ENCODE measurements at places on chromosomes 2 and 18. TPM values are rescaled to one million over a fixed set of nuclear protein-coding genes. Genes with fewer than 3 reads are reported as not detected.

Gene PTPN4
- total RNA-seq: 32.9 TPM

Gene METTL8
- 11.0 TPM for total RNA-seq

Gene BMP10
- total RNA-seq: not detected

- no peak for DNase-seq
Measured at GRCh38 chr2:42933824-42934254, 141.5 kb upstream of the HAAO start.

DNA sequence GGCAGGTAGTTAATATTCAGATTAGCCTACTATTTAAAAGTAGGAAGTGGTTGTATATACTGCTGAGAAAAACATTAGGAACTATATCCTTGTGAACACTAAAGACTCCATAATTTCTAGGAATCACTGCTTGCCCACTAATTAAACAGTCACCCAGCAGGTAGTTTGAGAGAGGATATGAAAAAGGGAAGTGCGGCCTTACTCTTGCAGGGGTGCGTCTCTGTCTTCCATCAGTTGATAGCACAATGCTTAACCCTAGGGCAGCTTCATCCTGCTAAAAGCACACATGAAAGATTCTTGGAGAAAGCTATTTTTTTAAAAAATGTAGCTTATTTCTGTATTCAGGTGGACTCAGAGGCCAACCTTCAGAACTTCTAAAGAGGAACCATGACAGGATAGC is 53.1 kb upstream of the ATP5MC3 start:
- DNase-seq: no peak

GRCh38 chr2:171134624-171135230 is 26.0 kb downstream of the TLK1 start:
- no peak for DNase-seq

DNA sequence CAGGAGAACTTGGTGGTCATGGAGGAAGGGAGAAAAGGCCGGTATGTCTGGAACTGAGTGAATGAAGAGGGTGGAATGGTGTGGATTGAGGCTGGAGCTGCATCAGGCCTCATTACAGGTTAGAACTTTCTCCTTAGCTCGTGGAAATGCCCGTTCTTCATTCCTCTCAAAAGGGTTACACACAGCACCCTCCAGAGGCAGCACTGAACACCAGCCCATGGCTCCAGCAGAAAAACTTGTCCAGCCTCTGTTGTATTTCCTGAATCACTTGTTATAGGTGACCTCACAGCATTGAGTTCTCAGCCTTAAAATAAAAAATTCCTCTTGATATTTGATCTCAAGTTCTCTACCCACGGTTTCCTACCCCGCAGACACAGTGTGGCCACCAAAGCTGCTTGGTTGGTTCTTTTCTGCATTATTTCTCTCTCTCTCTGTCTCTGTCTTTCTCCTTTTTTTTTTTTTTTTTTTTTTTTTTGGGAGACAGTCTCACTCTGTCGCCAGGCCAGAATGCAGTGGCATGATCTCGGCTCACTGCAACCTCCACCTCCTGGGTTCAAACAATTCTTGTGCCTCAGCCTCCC is 89.6 kb downstream of the ITGB1BP1 start:
- peak; percentile 71 for DNase-seq

DNA sequence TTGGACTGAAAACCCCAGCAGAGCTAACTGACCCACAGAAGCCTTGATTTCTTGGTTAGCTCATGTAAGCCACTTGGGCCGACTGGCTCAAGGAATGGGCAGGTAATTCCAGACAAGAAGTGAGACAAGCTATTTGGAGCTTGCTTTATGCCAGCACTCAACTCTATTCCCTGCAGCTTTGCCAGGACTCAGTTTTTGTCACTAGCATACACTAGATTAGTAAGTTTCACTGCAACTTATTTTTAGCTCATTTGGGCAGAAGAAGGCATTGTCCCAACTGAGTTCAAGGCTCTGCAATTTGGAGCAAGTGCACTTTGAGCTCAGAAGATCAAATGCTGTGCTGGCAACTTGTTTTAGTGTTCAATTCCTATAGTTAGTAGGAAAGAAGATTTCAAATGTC is 116.1 kb downstream of the SLC4A3 start:
- DNase-seq: no peak

DNA sequence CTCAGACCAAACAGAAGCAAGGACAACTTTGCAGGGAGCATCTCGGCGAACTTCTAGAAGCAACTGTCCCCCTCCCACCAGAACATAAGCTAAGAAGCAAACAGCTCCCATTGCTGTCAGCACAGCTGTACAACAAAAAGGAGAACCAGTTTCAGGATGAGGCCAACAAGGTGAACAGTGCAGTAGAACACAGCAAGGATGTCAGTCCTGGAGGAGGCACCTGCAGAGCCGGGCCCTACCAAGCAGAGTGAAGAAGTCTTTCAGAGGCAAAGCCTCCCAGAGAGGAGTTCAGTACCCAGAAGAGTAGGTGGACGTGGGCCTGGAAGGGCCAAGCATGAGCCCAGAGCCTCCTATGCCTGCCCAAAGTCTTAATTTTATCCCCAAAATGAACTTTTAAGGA is 1.0 kb downstream of the PASK start:
- no peak for DNase-seq

- DNase-seq: no peak
Measured at GRCh38 chr2:120406566-120406965, 60.6 kb downstream of the INHBB start.

DNA sequence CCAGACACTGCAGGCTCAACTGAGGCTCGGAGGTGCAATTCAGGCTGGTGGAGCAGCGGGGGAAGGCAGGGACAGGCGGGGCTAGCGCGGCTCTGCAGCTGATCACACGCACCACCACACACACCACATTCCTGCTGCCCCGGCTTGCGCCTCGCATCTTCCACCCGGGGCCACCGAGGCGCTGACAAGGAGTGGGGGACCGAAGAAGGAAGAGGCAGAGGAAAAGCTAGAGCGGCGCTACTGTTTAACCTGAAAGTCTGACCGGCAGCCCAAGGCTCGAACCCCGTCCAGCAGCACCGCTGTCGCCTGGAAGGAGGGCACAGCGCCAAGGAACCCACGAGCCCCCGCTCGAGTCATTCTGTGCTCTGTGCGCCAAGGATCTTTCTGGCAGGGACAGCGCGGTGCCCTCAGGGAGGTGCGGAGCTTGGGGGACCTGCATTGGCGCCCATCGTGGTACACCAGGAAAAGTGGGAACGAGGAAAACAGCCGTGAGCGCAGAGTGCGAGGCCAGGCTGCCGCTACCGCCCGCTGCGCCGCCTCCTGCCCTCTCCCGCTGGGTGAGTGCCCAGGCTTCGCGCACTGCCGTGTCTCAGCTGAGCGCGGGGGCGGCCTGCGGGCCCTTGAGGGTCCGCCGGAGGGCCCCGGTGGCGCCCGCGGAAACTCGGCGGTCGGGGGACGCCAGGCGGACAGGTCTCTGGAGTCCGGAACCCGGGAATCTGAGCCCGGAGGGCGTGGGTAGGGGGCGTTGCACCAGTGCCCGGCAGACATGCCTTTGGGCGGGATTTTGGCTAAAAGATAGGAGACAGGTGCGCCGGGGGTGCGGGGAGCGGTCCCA is 860 bp upstream of the KCNJ3 start:
- peak; percentile 18 for DNase-seq

GRCh38 chr2:86309966-86310365 is 27.5 kb downstream of the REEP1 start:
- no peak for DNase-seq
